Astrocyte of the spinal cord (primary cell): ENCODE measurements at places on chromosomes 2 and 18.
A peak's percentile ranks its signal among the peaks of the same experiment; 100 is the strongest.

DNA sequence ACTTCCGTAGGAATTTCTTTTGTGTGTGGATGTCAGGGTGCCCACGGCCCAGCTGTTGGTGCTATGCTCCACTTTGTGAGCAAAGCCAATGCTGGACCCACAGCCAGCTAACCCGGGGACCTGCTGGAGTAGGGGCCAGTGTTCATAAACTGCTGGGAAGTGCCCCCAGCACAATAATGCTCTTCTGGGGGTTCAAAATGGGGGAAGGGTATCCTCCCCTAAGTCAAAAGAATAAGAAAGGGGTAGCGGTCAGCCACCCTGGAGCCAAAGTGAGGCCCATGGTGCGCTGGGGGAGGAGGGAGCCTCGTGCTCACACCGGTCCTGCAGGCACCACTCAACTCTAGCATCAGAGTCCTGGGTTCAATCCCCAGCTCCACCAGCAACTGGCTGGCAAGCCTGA, 115.8 kb upstream of the NPAS2 start:
- DNase-seq = no peak

DNA sequence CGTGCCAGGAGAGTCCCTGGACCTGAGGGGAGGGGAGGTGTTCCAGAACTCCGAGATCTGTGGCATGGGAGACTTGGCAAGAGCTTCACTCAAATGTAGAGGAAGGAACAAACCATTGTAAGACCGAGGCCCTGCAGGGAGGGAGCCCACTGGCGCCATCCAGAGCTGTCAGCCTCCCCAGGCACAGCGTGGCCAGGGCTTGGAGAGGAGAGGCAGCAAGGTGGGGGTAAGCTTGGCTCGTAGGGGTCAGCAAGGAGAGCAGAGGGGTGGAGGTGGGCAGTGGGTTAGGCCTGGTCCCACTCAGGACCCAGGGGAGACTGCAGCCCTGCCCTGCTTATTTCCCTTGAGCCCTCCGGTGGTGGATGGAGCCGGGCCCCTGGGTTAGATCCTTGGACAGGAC, 3.6 kb downstream of the TMEM177 start:
- DNase-seq = no peak

DNA sequence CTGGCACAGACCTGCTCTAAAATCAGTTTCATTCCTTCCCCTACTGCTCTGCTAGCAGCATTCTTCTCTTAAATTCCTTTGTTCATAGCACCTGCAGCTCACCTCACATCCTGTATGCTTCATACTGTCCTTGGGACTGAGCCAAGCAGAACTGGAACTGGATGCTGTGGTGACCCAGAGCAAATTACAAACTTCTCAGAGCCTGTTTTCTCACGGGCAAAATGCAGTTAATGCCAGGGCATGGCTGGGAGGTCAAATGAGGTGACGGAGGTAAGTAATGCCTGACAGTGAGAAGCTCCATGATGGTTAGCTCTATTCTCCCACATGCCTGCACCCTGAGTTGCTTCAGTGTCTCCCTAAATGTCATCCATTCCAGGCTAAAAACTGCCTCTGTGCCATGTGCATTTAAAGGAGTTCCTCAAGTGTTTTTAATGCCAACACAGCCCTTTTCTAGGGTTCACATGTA, 29.7 kb downstream of the C2orf42 start:
- DNase-seq = no peak

GRCh38 chr2:21333684-21334083, 209.9 kb downstream of the TDRD15 start:
- DNase-seq = no peak

DNA sequence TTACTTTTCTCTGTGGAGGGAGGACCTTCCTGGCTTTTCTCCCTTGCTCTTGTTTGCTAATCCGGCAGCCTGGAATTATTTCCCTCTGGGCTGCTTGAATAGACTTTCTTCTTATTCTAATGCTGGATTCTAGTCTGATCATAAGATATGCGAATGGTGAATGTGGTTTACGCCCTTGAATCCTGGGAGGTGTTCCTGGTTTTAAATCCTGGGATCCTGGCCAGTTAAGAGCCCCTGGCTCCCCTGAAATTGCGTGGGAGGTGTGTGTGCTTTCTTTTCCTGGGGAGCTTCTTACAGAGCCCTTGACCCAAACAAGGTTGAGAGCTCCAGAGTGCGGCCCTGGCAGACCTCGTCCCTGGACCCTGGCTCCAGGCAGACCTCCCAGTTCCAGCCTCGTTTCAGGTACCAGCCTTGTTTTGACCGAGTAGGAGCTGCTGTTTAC, 2.8 kb downstream of the SH3BP4 start:
- peak; percentile 61 for DNase-seq

DNA sequence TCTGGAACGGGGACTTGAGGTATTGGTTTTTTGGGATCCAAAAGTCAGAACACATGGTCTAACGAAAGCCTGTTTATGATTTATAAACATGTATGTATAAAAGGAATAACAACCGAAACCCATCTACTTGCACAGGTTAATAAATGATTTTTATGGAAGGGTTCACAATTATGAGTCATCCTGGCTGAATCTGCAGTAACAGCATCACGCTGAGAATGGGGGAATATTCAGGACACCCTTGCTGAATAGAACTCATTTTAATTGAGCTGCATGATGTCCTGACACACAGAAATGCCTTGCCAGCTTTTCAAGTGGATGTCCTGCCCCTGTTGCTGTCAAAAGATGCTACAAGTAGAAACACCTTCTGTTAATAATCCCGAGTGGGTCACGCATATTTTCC, 54.7 kb upstream of the TGFA start:
- DNase-seq = peak; percentile 17

DNA sequence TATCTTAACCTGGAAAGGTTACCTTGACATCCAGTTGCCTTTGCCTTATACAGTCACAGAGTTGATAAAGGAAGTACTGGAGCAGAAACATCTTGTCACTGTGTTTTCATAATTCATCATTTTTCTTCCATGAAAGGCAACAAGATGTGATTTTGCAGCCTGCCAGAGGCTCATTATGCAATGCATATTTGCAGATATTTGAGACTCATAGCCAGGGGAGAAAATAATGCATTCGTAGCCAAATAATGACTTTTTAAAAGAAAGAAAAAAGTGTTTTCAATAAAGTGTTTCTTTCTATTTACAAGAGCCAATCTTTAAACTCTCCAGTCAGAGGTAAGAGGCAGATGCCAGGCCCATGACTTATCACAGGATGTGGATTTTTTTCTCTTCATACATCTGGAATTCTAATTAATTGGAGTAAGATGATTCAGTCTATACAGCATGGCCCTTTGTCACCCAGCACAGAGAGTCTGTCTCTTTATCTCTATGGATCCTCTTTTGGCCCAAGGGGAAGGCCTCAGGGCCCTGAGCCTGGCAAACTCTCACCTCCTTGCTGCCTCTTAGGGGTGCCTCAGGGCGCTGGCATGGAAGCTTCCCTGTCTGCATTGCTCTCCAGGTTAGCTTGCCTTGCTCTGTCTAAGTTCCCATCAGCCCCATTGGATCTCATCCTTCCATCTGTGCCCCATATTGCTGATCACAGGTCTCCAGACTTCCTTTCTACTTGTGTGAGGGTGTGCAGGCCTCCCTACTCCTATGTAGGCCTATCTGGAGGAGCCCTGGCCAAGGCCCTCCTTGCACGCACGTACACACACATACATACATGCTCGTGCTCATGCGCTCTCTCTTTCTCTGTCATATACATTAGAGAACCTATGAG, 247.7 kb downstream of the TPGS2 start:
- DNase-seq = peak; percentile 35

DNA sequence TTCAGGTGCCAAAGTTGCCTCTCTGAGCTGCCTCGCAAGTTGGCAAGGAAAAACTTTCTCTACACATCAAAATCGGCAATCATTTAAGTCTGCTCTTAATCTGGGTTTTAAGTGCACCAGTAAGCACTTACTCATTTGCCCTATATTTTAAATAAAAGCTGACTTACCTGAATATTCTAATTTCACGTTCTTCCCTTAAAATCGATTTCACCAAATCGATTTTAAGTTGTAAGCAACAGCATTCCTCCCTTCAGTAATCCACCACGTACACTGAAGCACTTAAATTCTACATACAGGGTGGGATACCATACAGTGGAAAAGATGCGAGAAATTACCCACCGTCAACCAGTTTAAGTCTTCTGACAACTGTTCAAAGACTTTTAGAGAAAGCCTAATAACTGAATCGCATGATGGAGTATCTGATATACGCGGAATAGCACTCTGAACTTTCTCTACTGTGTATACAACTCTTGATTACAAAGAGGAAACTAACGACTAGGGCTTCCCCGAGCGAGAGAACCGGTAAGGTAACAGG, 1.6 kb downstream of the PPP3R1 start:
- no peak for DNase-seq

DNA sequence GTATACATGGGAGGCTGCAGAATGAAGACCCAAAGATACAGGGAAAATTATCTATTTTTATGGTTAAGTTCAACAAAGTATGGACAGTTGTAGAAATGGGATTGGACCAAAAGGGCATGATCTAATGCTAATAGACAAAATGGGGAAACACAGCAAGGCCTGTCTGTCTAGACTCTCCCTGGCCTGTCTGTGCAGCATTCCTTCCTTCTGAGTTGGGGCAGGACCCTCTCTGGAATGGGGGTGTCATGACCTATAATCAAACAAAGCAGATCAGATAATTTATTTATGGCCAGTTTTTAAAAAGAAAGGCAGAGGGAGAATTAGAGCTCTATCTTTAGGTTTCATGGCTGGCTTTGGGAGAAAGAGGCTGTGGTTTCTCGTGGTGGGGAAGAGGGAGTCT, 104.4 kb downstream of the CTIF start:
- DNase-seq = no peak

DNA sequence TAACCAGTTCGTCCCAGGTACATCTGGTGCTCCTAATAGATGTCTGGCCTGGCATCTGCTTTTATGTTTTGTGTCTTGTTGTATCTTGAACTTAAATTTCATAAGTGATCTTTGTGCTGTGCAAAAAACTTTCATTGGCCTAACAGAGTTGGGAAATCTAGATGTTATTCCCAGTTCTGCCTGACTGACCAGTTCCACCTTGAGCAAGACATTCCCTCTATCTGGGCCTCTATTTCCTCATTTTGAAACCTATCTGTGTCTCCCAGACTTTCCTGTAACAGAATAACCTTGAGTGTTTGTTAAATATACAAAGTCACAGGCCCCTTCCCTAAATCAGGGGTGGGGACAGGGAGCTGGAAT, 90.5 kb upstream of the MSH2 start:
- DNase-seq = no peak

- DNase-seq = peak; percentile 87
Observed at GRCh38 chr18:58605027-58606020, 23.6 kb downstream of the ALPK2 start.

- no peak for DNase-seq
Observed at GRCh38 chr2:137973280-137973679, 9.0 kb downstream of the HNMT start.

DNA sequence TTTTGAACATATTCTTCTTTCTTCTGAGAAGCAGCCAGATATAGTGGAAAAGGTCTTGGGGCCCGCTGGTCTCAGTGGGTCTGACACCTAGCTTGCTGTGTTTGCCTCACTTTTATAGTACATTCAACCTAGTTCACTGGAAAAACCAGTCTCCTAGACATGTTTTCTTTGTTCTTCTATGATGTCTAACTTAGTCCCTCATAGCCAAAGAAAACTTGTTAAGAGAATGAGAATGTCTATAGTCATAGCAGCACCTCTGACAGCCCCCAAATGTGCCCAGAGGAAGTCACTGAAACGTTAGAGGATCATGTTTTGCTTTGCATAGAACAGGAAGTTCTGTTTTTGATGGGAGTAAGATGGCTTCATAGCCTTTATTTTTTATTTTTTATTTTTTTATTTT, 40.3 kb downstream of the TNFRSF11A start:
- no peak for DNase-seq

DNA sequence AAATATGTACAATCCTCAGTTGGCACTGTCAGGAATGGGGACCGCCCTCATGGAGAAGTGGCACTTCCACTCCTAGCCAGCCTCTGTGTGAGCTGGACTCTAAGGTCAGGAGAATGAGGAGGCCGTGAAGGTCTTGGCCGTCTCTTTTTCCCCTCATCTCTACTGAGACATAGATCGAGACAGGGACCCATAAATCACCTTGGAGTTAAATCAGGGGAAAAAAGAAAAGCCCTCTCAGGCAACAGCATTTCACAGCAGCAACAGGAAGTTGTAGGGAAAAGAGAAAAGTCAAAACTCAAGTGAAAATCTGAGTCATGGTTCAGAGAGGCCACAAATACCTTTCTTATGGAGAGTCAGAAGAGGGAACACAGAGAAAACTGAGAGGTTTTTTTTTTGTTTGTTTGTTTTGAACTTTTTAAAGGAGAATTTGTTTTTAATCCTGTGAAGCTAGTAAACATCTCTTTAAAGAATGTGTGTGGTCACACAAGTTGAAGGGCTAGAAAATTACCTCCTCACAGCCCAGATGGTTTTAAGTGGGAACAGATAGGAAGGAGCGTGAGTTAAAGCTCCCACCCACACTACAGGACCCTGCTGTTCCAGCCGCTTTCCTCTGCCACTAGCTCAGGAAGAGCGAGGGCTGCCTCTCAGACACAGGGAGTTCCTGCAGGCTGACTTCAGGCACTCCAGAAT, 30.6 kb upstream of the CYP1B1 start:
- peak; percentile 79 for DNase-seq

- no peak for DNase-seq
Observed at GRCh38 chr2:178111743-178112142, 494 bp upstream of the RBM45 start.

DNA sequence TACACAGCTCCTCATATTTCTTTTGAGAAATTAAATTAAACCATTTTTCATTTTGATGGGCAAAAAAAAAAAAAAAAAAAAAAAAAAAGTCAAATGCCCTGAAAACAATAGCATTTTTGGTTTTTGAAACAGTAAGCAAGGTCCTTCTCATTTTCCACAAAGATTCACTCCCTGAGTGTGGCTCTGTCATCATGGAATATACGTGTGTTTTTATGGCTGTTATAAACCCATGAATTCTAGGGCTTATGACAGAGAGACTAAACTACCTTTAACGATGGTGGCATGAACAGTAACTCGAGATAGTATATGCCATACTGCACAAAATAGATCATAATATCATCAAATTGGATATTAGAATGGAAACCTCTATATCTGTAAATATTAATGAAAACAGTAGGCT, 179.2 kb upstream of the ZNF521 start:
- no peak for DNase-seq

GRCh38 chr18:40159141-40160017, 1795.7 kb upstream of the PIK3C3 start:
- DNase-seq = peak; percentile 61

DNA sequence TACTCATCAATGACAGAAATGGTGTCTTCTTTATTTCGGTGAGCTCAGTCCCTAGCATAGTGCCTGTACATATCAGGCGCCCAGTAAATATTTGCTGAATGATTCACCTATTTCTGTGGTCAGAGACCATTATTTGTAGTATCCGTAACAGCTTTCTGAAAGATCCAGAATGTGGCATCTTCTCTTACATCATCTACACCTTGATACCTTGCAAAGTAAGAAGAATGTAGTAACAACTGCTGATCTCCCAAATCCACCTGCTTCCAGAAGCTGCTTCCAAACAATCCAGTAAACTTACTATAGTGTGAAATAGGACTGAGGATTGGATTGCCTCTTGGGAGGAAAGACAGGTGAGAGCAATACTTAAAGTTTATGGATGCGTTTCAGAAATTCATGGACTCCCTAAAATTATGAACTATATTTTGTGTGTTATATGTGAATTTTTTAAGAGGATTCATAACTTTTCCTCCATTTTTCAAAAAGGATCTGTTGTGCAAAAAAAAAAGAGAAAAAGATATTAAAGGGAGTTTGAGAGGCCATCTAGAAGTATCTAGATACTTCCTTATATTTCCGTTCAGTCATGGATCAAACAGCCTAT, 945 bp upstream of the ASXL2 start:
- peak; percentile 65 for DNase-seq

GRCh38 chr2:19676770-19677169, 225.0 kb downstream of the TTC32 start:
- no peak for DNase-seq
